NCI-H1694 (cell line): ENCODE measurements at places on chromosomes 6 and 20.

DNA sequence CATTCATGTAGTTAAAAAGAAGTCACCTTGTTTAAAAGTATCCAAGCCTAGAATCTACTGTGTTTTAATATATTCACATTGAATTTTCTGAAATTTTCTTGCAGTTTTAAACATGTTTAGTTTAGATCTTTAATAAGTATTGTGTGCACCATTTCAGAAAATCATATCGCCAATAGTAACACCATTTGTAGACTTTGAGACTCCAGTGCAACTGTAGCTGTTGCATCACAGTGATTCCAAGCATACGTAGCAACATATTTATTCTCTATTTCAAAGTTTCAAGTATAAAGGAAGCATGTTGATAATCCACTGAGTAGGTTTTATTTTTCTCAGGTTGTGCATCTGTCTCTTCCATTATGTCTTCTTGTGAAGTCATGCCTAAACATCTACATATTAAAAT is 46.4 kb downstream of the HMGN3 start:
- DNase-seq, result no peak

- no peak for DNase-seq
These were observed 140.7 kb downstream of the ESR1 start for GRCh38 chr6:151948002-151948743.

GRCh38 chr6:163834226-163834970 is 419.9 kb downstream of the QKI start:
- DNase-seq, result no peak

DNA sequence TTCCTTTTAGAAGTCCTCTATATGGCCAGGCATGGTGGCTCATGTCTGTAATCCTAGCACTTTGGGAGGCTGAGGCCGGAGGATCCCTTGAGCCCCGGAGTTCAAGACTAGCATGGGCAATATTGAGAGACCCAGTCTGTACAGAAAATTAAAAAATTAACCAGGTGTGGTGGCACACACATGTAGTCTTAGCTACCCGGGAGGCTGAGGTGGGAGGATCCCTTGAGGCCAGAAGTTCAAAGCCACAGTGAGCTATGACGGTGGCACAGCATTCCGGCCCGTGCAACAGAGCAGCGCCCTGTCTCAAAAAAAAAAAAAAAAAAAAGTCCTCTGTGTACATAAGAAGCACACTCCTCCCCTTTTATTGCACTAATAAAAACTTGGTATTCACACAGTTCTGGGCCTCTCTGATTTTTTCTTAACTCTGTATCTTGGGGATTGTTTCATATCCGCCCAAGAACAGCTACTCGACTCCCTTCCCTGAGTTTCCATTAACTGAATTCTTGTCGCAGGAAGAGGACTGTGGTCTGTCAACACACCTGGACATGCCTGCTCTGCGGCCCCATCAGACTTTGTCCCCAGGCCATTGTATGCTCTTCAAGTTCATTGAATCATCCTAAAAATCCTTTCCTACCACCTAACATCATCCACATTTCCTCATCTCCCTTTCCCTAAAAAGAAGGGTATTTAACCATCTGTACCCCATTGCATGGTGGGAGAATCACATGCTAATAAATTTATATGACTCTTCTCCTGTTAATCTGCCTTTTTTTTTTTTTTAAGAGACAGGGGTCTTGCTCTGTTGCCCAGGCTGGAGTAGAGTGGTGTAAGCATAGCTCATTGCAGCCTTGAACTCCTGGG is 25.9 kb upstream of the PPP1R3G start:
- DNase-seq, result no peak

DNA sequence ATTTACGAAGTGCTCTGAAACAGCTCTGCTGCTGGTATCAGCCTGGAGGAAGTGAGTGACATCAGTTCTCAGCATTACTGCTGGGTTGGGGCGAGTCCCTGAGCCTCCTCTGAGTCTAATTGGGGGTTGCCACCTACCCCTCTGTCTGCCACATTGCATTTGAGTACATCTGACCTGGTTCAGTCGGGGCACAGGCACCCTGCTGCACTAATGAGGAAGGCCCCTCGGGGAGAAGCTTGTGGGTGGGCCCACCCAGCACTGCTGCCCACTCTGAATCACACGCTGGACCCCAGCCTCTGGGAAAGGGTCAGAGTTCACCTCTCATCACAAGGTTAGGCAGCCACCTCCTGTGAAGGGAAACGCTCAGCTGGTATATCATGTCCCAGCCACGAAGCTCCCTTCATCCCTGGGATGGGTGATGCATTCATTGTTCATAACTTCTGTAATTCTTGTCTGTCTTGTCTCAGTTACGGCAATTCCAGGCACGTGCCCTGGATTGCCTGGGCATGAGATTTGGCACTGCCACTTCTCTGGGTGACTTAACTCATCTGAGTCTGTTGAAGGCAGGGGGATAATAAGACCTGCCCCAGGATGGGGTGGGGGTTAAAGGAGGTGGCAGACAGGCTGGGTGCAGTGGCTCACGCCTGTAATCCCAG is 13.3 kb downstream of the DNMT3B start:
- DNase-seq, result no peak

- no peak for DNase-seq
These were observed 30.5 kb upstream of the BAG2 start for GRCh38 chr6:57141451-57142177.

DNA sequence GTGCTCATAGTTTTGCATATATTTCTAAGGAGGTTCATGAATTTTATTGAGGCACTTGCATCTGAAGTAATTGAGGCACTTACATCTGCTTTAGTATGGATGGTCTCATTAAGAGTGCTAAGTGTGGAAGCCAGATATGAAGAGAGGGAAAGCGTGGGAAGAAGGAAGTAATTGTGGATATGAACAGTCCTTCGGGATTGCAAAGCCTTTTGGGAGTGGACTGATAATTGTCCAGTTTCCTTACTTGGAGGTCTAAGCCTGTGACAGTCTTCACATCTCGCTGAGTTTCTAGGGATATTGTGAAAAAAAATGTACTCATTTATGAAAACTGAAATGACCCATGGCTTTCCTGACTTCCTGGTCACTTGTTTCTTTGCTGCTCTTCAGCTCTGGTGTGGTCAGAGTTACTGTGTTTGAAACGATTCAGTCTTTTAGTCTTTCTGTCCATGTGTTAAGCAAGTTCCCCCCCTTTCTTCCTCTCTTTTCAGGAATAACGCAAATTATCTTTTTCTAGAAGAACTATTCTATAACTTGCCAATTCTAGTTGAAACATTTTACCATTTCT is 137.3 kb downstream of the ZFAND3 start:
- DNase-seq, result no peak

DNA sequence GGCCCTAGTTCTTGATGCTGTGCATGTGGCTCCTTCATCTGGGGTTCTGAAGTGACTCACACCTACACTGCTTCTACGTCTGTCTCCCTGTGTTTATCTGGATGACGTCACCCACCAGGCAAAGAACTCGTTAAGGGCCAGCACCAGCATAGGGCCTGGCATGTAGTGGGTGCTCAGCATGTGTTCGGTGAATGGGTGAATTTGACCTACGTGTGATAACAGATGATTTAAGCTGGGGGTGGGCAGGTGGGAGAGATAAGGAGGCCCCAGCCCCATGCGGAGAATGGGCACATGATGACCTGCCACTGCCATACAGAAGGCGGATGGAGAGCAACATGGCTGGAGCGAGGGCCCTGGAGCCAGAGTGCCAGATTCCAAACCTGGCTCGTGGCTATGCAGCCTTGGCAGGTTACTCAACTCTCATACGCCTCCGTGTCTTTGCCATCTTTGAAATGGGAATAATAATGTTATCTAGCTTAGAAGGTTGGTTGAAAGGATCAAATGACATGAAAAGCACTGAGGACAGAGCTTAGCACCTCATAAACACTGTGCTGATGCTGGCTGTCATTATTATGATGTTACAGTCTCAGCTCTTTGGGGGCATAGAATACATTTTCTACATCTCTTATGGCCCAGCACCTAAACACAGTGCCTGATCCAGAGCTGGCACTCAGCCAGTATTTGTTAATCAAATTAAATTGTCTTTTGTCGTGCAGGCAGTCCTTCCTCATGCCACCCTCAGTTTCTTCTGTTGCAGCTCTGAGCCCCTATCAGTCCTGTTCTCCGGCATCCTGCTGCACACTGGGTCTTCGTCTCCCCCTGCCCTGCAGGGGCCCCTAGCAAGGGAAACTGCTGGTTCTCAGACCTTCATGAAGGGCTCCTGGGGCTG is 39.6 kb downstream of the VEGFA start:
- no peak for DNase-seq

GRCh38 chr20:10157549-10157948 is 61.1 kb upstream of the SNAP25 start:
- DNase-seq, result no peak

- no peak for DNase-seq
These were observed 298.2 kb upstream of the MARCKS start for GRCh38 chr6:113558966-113559365.

- no peak for DNase-seq
These were observed 34.2 kb downstream of the PIM1 start for GRCh38 chr6:37204014-37204751.

- DNase-seq, result no peak
These were observed 37.1 kb downstream of the TPD52L1 start for GRCh38 chr6:125190667-125191066.

GRCh38 chr6:45642331-45643125 is 264.8 kb upstream of the SUPT3H start:
- no peak for DNase-seq

DNA sequence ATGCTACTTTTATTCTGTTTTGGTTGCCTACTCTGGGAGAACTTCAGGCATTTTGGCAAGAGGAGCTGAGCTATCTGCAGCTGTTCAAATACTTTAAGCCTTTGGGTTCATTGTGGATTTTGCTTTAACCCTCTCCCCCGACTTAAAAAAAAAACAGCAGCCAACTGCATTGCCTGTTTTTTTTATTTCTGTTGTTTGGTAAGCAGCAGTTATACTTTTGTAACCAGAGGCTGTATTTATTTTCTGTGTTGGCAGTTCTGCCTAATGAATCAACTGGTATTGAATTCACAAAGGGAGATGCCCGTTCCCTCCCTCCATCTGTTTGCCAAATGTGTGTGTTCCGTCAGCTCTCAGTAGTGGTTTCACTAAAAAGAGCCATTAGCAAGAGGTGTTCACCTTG is 484.0 kb downstream of the UTRN start:
- peak; percentile 5 for DNase-seq

DNA sequence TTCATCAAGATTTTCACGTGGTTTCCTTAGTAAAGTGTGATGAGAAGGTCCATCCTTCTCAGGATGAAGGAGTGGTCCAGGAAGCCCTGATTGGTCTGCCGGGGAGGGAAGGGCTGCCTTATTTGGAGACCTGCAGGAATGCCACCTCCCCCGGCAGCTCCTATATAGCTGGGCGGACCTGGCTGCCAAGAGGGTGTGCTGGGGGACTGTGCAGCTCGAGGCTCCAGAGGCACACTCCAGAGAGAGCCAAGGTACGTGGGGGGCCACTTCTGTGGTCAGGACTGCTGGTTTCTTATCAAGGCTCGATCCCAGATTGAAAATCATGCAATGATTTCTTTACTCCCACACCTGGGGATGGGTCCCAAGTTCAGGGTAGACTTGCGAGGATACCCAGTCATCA is at the start of gene PRND:
Gene PRND (plus strand): TSS at position 191 of the 400 bp plus-strand sequence. CDS start 2,643 bp downstream, outside the sequence.
- no peak for DNase-seq

DNA sequence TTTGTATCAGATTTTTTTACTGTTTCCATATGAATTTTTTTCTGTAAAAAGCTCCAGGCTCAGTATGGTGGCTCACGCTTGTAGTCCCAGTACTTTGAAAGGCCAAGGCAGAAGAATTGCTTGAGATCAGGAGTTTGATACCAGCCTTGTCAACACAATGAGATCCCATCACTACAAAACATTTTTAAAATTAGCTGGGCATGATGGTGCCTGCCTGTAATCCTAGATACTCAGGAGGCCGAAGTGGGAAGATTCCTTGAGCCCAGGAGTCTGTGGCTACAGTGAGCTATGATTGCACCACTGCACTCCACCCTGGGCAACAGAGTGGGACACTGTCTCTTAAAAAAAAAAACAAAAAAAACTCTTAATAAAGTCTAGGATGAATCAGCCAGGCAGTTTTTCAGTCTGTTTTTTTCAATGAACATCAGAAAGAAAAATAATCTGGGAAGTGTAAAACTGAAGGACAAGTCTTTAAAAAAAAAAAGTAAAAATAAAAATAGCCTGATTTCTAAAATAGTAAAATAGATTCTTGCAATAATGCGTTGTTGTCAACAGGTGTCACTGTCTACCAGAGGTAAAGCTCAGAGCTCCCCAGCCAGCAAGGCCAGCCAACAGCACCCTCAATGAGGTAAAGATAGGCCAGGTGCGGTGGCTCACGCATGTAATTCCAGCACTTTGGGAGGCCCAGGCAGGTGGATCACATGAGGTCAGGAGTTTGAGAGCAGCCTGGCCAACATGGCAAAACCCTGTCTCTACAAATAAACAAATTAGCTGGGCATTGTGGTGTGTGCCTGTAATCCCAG is 9.3 kb upstream of the ATG5 start:
- DNase-seq, result no peak

- no peak for DNase-seq
These were observed 40.5 kb downstream of the BEND6 start for GRCh38 chr6:56995347-56995902.

DNA sequence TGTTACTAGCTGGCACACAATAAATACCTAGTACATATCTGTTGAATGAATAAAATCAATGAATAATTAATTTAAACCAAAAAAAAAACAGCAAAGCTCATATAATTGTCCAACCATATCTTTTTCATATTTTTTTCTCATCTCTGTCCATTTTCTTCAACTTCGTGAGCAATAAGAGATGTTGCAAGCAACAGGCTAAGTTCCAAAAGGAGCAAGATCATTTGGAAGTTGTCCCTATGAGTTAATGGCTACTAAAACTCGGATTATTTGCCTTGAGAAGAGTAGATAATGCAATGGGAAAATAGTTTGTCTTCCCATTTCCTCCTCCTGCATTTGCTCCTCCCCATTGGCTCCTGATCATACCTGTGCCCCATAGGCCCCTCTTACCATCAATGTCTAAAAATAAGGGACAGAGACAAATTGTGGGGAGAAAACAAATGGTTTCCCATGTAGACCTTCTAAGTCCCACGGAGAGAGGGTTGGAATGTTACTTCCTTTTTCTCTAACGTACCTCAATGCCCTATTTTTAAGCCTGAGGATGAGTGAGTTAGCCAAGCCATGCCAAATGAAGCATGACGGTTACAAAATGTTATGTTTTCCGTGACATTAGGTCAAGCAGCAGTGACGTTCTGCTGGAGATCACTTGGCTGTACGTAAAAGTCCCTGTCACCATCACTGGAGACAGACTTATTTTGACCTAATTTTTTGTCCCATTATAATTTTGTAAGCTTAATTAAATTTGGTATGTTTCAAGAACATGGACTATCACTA is 217.3 kb upstream of the PREP start:
- DNase-seq, result no peak

DNA sequence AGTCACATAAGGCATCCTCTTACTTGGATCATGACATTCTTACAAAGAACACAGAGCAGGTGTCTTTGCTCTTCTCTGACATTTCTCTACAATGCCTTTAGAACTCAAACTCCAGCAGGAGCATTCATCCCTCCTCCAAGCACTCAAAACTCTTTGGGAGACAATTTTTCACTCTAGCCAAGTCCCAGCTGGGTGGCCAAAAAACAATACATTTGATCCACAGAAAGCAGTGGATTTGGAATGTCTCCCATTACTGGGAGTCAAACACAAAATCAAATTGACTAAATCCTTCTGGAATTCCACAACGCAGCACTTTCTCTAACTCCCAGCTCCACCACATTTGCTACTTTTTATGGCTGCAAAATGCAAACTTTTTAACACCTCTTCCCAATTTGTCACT is 108.6 kb upstream of the VGLL2 start:
- no peak for DNase-seq

- DNase-seq, result no peak
These were observed 52.1 kb downstream of the RNASET2 start for GRCh38 chr6:166904101-166904746.

- peak; percentile 55 for DNase-seq
These were observed 210.8 kb downstream of the ARHGAP18 start for GRCh38 chr6:129498950-129499842.

GRCh38 chr6:132122176-132122575 is 171.0 kb upstream of the CCN2 start:
- no peak for DNase-seq
